Vein endothelial cell (primary cell): ENCODE measurements at places on chromosomes 2 and 18. TPM values are rescaled to one million over a fixed set of nuclear protein-coding genes. Genes with fewer than 3 reads are reported as not detected.

EGR4 gene
- not detected in 2 replicates for total RNA-seq

CXCR4 gene
- 98.6 and 311 TPM in 2 replicates for total RNA-seq

CNDP2 gene
- 52.3 and 69.7 TPM in 2 replicates for total RNA-seq

FBLN7 gene
- total RNA-seq: 1.1 and 4.6 TPM in 2 replicates

IL37 gene
- 0.19 TPM in 1 of 2 replicates, not detected in the other for total RNA-seq

ENOSF1 gene
- total RNA-seq: 21.9 and 29.4 TPM in 2 replicates

PRR30 gene
- not detected in 2 replicates for total RNA-seq

MC2R gene
- not detected in 2 replicates for total RNA-seq

GULP1 gene
- total RNA-seq: 22.2 and 26.4 TPM in 2 replicates

ANKRD23 gene
- total RNA-seq: 0.65 and 1.9 TPM in 2 replicates
